ENCODE measurements at places on chromosomes 1 and 21.
A peak's percentile ranks its signal among the peaks of the same experiment; 100 is the strongest.

DNA sequence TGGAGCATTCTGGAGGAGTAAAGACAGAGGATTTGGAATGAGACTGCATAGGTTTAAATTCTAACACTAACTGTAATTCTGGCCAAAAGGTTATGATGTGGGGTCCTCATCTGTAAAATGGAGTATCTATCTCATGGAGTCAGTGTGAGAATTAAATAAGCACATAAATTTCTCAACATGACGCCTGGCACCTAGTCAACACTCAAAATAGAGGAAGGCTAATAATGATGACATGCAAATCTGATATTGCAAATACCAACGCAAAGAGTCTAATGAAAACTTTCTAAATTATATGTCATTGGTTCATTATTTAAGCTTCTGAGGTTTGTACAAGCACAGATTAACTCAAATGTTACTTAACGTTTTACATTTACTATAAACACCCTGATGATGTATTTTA lies 29.6 kb downstream of the APP start:
- DNase-seq, result no peak

DNA sequence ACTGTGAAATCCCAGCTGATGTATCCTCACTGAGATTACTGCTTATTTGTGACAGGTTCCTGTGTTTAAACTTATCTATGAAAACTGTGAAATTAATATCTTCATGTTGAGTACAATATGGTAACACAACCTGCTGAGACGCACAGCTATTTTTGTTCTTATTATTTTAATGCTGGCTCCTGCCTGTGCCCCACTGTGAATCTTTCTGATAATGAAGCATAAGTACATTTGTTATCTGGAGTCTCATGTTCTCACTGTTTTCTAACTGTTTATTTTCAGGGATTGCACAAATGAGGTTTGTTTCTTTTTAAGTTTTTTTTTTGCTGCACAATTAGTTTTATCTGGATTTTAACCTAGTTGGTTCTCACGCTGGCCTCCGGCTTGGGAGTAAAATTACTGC lies 39.9 kb upstream of the IFNAR2 start:
- no peak for DNase-seq

DNA sequence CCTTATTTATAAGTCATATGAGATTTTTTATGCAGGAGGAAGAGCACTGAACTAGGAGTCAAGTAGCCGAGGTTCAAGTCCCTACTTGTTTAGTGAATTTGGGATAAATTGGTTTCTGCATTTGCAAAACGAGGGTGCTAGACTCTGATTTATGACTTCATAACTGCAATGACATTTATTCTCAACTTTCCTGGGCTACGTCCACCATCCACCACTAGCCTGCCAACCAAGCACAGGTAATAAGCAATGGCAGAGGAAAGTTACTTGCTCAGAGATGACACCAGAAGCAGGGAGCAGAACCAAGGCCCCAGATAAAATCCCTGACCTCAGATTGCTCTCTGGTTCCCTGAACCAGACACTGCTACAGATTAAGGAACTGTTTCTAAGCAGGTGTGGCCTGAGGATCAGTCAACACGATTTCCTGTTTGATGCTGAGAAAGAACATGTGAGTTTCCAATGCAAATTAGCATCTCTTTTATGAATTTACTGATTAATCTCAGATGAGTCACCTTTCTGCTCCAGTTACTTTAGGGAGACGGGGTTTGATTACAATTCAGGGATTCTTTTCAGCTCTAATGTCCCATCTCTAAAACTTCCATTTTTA lies 52.7 kb downstream of the PLPP3 start:
- no peak for DNase-seq

- DNase-seq, result no peak
Measured at GRCh38 chr1:225873281-225873850, 8.8 kb downstream of the TMEM63A start.

- DNase-seq, result no peak
Measured at GRCh38 chr1:174744886-174745285, 254.9 kb upstream of the CACYBP start.

GRCh38 chr1:14506471-14507255 lies 91.8 kb upstream of the KAZN start:
- no peak for DNase-seq

GRCh38 chr1:155938220-155938627 lies 3.2 kb upstream of the RXFP4 start:
- DNase-seq, result peak; percentile 73

DNA sequence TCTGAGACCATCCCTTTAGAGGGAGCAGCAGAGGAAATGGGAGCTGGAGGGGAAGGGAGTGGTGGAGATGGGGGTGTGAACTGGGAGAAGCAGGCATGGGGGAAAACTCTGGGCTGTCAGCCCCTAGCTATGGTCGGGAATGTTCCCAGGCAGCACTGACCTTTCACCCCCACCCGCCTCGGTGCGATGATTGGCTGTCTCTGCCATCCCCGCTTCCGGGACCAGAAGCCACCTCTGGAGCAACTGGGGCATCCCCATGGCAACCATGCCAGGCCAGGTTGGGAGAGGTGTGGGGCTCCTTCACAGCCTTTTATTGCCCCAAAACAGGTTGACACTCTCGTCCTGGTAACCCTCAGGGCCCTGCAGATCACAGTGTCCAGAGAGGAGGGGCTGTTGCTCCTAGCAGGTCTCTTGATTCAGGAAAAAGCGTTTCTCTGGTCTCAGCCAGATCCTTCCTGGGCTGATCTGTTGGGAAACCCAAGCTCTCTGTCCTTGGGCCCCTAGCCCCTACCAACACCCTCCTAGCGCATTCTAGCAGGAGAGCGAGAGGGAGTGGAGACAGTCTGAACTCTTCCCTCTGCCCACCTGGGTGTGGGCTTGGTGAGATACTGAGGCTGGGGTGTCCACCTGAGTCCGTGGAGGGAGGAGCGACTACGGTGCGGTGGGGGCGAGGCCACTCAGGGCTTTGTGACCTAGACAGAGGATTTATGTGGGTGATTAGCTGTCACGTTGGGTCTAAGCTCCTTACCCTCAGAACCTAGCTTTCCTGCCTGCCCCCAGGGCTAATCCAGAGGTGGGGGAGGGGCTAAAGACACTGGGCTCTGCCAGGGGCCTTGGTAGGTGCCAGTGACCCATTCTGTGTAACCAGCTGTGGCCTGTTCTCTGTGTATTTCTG lies 12.2 kb upstream of the SLC6A9 start:
- DNase-seq, result no peak

GRCh38 chr1:23799570-23800399 lies 769 bp downstream of the GALE start:
- no peak for DNase-seq

DNA sequence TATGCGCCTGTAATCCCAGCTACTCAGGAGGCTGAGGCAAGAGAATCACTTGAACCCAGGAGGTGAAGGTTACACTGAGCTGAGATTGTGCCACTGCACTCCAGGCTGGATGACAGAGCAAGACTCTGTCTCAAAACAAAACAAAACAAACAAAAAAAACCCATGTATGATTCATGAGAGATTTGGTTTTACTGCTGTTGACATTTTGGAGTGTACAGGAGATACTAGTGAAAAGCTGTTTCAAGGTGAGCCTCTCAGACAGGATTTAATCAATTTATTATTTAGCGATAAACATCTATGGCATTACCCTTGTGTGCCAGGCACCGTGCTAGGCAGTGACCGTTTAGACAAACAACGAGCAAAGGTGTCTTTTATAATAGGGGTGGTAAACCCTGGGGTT lies 16.5 kb downstream of the LHX4 start:
- DNase-seq, result no peak

- DNase-seq, result no peak
Measured at GRCh38 chr1:193680247-193680923, 494.0 kb upstream of the B3GALT2 start.

GRCh38 chr1:59619557-59619956 lies 195.2 kb upstream of the HOOK1 start:
- DNase-seq, result no peak

DNA sequence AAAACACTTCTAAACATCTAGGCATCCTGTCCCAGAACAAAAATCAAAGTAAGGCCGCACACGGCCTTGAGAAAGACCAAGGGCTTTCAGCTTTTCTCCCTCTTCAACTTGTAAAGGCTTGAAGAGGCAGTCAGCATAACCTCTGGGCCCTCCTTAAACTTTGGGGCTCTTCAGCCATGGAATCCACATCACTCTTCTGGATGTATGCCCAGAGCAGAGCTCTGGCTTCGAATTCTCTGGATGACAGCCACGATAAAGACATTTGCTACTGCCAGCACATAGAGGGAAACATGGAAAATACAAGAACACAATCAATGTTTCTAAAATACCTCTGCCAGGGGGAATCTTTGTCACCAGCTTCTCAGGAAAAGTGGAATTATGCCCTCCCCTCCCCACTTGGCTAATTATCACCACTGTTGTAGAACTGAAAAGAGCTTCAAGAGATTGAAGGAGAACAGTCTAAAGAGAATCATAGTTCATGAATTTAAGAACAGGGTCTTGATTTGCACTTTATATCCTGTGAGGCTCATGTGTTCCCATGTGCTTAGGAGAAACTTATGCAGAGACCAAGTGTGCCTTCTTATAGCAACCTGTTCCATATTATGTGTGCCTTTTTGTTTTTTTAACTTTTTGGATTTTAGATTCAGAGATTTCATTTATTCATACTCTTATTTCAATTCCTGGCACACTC lies 39.0 kb upstream of the DPT start:
- DNase-seq, result no peak

DNA sequence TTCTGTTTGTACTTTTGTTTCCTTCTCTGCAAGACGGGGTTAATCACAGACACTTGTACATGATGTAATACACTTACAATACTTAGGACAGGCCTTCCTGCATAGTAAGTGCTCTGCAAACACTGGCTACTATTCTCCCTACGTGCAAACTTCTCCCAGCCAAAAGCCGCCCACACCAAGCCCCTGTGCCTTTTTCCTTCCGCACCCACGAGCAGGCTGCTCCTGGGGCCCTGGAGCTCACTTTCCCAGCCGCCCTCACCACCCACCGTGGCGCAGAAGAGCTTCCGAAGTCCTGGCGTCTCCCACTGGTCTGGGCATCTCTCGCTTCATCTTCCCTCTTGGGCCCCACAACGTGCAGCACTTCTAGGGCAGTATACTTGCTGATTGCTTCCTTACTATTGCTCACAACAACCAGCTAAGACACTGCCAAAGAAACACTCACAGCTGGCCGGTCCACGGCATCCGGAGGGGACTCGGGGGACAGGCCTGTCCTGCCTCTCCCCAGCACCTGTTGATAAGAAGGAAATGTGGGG lies 22.5 kb upstream of the GPR157 start:
- no peak for DNase-seq

- peak; percentile 17 for DNase-seq
Measured at GRCh38 chr1:69707103-69707502, 139.4 kb downstream of the LRRC7 start.

DNA sequence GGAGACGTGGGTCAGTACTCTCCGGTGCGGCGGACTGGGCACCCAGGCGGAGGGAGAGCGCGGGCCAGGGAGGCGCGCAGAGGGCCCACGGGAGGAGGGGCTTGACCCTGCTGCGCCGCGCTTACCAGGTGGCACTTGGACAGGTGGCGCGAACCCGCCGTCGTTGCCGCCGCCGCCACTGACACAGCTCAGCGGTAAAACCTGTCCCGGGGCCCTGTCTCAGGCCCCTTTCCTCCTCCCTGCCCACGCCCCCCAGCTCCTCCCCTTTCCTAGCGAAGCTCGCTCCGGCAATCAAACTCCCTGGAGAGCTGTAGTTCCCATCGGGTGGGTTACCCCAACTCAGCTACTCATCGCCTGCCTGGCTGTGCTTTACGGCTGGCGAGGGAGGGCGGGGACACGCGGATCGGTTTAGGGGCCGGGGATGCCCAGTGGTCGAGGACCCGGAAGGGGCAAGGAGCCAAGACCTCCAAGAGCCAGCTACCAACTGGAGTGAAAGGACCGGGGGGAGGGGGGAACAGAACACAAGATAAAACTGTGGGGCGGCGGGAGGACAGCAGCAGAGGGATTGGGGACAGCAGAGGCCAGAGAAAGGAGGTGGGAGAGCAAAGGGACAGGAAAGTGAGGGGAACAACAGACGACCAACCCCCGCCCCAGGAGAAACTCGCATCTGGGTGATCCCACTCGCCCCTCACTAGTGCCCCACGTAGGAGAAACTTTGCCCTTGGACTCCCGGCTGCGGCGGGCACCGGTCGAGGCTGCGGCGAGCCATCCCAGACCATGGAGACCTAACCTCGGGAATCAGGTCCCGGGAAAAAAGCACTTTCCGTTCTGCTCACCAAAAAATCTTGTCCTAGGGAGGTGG lies 2.9 kb downstream of the GFI1 start:
- DNase-seq, result no peak

DNA sequence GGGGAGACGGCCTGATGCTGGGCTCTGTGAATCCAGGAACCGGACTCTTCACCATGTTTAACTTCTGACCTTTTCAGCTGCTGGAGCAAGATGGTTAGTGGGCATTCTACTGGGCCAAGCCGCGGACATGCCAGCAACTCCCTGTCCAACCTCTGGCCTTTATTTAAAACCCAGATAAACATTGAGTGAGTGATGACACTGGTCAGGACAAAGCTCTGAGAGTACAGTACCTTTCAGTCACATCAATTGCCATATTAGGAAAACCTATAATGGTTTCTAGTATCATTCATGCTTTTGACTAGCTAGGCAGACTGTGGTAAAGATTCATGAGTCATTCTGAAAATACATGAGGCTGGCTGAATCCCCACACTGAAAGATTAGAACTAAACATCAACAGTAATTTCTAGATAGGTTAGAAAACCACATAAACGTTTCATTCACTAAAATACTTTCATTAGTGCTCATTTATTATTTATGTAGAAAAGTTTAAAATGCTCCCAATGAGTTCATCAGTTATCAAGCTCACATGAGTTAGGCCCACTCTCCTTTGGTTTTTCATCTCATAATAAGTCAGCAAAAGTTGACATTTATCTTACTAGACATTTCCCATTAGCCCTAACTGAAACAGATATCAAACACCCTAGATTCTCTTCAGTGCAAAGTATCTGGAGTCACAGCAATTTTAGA lies 7.1 kb upstream of the ACTA1 start:
- DNase-seq, result no peak

DNA sequence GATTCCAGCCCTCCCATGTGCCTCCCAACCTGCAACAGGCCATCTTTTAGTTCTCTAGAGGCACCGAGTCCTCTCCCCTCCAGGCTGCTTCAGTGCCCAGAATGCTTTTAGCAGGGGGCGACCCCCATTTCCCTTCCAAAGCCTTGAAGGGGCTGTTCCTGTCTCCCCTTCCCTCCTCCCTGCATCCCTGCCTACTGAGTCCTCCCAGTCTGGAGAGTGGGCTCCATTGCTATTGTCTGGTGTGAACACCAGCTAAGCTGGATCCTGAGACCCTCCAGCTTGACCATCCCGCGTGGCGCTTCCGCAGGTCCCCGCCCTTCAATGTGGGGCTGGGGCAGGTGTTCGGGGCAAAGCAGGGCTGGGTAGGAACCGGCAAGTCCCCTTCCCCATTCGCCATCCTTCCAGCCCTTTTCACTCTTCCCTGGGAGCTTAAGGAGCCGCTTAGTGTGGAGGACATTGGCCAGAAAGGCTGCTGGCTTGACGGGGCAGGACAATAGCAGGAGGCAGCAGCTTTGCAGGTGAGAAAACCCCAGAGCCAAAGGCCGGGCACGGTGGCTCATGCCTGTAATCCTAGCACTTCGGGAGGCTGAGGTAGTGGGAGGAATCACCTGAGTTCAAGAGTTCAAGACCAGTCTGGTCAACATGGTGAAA lies 32.2 kb downstream of the PADI6 start:
- DNase-seq, result no peak

- peak; percentile 71 for DNase-seq
Measured at GRCh38 chr1:150979092-150980056, 2.7 kb upstream of the ANXA9 start.
